ENCODE measurements at places on chromosomes 13 and 19.

DNA sequence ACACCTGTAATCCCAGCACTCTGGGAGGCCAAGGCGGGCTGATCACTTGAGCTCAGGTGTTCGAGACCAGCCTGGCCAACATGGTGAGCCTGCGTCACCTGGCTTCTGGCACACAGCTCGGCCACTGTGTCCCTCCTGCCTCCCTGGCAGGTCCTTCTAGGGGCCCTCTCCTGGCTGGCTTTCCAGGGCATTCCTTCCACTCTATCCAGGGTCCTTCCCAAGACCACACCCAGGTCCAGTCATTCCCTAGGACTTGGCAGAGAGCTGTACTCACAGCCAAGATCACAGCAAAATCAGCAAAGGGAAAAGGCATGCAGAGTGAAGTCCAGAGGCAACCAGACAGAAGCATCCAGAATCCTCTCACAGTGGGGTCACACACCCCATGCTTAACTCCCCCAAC lies 9.7 kb upstream of the HSH2D start:
- DNase-seq, result no peak

GRCh38 chr13:96041326-96042110 lies 11.7 kb downstream of the UGGT2 start:
- no peak for DNase-seq

GRCh38 chr19:33157906-33158305 lies 26.0 kb downstream of the WDR88 start:
- peak; percentile 38 for DNase-seq

DNA sequence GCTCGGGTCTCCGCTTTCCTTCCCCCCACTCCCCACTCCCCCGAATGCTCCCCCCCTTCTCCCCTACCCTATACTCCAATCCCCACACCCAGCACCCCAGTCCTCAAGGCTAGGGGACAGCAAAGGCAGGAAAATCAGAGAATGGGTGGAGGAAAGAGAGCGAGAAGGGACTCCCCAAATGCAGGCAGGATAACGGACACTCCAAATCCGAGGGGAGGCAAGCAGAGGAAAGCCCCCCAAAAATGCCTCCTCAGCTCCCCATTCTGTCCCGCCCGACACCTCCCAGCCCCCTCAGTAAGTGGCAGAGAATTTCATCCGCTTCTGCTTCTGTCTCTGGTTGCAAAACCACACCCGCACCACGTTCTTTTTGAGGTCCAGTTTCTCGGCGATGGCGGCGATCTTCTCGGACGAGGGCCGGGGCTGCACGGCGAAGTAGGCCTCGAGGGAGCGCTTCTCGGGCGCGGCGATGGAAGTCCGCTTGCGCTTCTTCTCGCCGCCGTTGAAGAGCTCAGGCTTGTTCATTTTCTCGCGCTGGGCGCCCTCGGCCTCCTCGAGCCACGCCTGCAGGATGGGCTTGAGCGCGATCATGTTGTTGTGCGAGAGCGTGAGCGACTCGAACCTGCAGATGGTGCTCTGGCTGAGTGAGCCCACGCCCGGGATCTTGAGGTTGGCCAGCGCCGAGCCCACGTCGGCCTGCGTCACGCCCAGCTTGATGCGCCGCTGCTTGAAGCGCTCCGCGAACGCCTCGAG lies 2.1 kb downstream of the POU4F1 start:
- DNase-seq, result no peak

GRCh38 chr19:15675560-15675959 lies 2.7 kb downstream of the CYP4F12 start:
- DNase-seq, result no peak

DNA sequence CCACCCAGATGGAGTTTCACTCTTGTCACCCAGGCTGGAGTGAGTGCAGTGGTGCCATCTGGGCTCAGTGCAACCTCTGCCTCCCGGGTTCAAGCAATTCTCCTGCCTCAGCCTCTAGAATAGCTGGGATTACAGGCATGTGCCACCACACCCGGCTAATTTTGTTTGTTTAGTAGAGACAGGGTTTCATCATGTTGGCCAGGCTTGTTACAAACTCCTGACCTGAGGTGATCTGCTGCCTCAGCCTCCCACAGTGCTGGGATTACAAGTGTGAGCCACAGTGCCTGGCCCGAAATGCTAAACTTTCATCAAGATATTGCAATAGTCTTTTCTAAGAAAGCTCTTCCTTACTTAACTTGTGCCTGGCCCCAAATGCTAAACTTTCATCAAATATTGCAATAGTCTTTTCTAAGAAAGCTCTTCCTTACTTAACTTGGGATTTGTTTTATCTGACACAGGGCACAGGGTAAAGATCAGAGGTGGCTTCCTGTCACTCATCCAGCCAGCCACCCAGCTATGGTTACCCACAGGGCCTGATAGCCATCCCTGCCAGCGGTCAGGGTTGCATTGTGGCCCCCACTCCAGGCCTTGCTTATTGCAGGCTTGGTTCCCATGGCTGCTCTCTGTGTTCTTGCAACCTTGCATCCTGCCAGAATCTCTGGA lies 352.3 kb upstream of the TMTC4 start:
- no peak for DNase-seq

DNA sequence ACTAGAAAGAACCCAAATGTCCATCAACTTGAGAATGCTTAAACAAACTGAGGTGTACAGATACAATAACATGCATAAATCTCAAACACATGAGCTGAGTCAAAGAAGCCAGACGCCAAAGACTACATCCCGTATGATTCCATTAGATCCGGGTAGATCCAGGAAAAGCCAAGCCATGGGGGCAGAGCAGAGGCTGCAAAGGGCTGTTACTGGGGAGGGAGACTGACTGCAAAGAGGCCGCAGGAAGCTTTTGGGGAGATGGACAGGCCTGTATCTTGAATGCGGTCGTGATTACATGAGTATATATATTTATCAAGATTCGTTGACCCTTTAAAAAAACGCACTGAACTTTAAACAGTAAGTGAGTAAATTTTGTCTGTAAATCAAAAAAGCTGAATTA lies 28.7 kb downstream of the GGACT start:
- no peak for DNase-seq

GRCh38 chr19:11138601-11139300 lies 16.8 kb downstream of the SPC24 start:
- no peak for DNase-seq

DNA sequence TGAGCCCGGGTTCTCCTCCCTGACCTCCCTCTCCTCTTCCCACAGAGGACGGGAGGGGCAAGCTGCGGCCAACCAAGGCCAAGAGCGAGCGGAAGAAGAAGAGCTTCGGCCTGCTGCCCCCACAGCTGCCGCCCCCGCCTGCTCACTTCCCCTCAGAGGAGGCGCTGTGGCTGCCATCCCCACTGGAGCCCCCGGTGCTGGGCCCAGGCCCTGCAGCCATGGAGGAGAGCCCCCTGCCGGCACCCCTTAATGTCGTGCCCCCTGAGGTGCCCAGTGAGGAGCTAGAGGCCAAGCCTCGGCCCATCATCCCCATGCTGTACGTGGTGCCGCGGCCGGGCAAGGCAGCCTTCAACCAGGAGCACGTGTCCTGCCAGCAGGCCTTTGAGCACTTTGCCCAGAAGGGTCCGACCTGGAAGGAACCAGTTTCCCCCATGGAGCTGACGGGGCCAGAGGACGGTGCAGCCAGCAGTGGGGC lies 162.2 kb downstream of the KDM4B start:
- no peak for DNase-seq

DNA sequence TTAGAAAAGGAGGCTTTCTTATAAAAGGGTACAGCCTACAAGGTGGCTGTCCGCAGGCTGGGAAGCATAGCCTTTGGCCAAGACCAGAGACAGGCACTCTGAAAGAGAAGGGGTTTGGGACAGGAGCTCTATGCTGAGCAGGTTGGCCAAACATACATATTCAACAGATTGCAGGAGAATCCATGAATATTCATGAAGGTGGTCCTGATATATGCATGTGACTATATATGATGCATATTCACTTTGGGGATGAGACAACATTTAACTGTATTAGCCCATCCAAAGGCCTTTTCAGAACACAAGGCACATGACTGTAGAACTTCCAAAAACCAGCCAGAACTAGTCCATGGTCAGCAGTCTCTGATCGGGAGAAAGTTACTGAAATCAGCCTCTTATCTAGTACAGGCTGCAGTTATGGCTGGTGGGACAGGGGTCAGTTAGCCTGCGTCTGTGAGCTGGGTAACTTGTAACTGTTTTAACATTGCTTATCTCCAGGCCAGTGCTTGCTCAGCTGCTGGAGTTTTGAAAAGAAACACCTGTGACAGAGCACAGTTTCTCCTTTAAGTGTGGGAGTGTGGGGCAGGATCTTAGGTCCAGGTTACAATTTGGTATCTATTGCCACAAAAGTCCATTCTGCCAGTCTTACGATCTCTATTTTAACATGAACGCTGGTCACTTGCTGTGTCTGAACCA lies 924.2 kb downstream of the UQCRFS1 start:
- no peak for DNase-seq

- DNase-seq, result no peak
These were observed 734.3 kb upstream of the MIR17HG start for GRCh38 chr13:90613076-90613795.

GRCh38 chr19:44653977-44654774 lies 10.5 kb downstream of the PVR start:
- no peak for DNase-seq

- DNase-seq, result no peak
These were observed 556.3 kb upstream of the ARGLU1 start for GRCh38 chr13:107124129-107124718.

DNA sequence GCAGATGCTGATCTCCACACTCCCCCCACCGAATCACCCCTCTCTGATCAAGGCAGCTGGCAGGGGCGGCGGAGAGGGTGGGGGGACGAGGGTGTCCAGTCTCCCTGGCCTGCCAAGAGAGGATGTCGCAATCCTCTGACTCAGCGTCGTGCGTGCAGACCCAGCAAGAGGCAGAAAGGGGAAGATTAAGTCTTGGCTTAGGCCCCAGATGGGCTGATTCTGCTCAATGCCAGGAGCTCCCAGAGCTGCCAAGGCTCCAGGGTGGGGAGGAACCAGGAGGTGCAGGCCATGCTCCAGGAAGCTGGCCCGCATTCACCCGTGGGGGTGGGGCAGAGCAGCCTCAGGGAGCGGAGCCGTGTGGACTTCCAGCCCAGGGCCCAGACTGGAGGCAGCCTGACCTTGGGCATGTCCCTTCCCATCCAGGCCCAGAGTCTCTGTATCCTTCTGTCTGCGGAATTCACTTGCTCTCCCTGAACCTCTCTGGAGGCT lies 6.6 kb upstream of the BCL3 start:
- DNase-seq, result peak; percentile 92

GRCh38 chr19:12639901-12640613 lies 26.5 kb downstream of the MAN2B1 start:
- peak; percentile 39 for DNase-seq

DNA sequence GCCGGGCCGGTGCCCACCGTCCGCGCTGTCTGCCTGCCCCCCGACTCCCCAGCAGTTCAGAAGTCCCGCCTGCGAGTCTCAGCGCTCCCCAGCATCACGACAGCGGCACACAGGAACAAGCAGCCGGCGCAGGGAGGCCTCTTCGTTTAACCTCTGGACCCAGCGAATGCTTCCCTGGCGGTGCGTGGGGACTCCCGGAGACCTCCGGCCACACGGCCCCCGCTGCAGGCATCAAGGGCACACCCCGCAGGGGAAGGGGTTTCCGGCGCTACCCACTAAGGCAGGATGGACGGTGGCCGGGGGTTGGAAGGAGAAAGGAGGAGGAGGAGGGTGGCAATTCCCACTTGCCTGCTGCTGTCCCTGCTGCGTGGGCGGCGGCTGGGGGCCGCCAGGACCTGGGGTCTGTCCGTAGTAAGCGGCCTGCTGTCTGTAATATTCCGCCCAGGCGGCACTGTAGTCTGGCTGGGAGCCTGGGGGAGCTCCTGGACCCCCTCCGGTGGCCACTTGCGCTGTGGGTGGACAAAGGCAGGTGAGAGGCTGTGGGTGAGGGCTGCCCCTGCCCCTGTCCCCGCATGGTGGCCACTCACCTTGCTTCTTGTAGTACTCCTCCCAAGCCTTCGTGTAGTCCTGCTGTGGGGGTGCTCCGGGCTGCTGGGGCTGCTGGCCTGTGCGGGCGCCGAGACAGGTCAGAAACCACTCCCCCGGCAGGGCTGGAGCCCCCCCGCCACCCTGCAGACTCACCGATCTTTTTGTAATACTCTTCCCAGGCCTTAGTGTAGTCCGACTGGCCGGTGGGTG lies 9.6 kb downstream of the KHSRP start:
- DNase-seq, result no peak

- DNase-seq, result no peak
These were observed 248.0 kb downstream of the RFC3 start for GRCh38 chr13:34065928-34066327.

- no peak for DNase-seq
These were observed 11.8 kb upstream of the LILRA2 start for GRCh38 chr19:54561840-54562239.

GRCh38 chr19:28686756-28687155 lies 526.2 kb downstream of the UQCRFS1 start:
- DNase-seq, result peak; percentile 62

GRCh38 chr13:99281811-99282263 lies 23.7 kb upstream of the GPR18 start:
- peak; percentile 95 for DNase-seq

DNA sequence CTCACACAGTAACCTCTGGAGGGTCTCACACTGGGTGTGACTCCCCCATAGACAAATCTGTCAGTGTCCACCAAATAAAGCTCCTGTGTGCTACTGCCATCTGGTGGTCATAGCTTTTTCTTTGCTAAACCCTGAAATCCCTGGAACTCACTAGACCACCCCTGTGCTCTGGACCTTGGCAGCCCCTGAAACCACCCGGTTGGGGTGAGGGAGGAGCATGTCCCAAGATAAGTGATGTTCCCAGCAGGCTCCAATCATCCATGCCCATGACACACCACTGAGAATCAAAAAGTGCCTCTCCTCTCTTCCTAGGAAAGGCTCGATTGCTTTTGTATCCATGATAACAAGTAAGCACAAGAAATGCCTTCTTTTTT lies 6.5 kb upstream of the HSD17B14 start:
- no peak for DNase-seq

DNA sequence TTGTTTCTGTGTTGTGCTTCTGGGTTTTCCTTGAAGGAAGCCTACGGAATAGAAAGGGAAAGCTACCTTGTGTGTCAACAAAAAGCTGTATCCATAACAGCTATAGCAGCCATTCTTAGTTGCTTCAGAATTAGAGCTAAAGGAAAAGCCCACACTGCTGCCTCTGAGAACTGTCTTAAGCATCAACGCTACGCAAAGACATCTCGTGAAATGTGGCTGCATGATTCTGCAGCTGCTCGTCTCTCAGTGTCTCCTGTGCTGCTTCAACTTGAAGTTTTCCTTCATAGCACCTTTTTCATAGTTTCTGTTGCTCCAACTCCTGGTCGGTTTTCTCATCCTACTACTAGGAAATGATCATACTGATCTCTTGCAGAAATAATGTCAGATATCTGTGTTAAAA lies 140.9 kb upstream of the MAB21L1 start:
- DNase-seq, result no peak

DNA sequence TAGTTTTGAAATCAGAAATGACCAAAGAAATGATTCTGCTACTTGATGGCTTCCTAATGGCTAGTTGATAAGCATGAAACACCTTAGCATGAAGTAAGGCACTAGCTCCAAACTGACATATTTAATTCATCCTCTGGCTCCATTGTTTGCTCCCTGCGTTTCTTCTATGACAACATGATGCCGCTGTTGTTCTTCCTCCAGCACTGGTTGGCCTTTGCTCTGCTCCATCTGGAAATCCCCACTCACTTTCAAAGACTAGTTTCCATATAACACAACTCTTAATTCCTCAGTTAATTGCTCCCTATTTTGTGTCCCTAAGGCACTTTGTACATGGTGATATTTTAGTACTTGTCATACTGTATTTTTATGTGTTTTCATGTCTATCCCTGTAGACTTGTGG lies 151.6 kb downstream of the GPC6 start:
- DNase-seq, result no peak

- no peak for DNase-seq
These were observed 77.3 kb upstream of the MCF2L start for GRCh38 chr13:112891477-112892401.
